ENCODE measurements at places on chromosomes 4 and X. TPM values are rescaled to one million over a fixed set of nuclear protein-coding genes. Genes with fewer than 3 reads are reported as not detected.

DNA sequence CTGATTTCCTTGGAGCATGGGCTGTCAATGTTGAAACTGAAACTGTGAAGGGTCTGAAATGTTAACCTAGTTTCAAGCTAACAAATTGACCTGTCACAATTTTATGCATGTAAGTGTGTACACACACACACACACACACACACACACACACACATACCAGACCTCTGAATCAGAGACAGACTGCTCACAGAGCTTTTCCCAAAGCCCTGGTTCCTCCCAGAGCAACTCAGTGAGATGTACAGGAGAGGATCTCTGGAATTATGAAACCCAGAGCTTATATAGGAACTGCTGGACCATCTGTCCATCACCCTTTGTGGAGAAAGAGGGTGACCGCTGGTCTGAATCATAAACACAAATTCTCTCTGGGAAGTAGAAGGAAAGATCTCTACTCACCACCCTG is 228.1 kb upstream of the PRPS2 start:
- no peak for DNase-seq

GRCh38 chrX:13482746-13483541 is 86.5 kb upstream of the EGFL6 start:
- no peak for DNase-seq

SYTL5 gene
- total RNA-seq = 18.8 TPM

EVC gene
- 22.2 TPM for total RNA-seq

ZCCHC18 gene
- 1.3 TPM for total RNA-seq

All from adrenal gland (tissue), 19 donors.